ENCODE measurements at places on chromosomes 3 and 15.
A peak's percentile ranks its signal among the peaks of the same experiment; 100 is the strongest.

DNA sequence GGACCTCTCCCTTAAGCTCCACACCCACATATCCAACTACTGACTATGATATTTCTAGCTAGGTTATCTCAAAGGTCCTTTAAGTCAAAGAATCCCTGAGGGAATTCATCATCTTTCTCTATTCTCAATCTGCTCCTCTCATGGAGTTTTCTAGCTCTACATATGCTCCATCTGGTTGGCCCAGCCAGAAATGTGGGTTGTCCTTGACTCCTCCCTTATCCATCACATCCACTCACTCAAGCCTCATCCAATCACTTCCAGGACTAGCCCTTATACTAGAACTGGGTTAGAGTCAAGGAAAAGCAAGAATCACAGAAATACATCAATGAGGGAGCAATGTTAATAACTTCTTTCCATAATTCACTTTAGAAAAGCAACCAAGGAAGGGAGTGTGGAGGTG, 45.4 kb downstream of the ZNF106 start:
- no peak for DNase-seq

- no peak for DNase-seq
These were observed 478.9 kb upstream of the GBE1 start for GRCh38 chr3:82240322-82240721.

DNA sequence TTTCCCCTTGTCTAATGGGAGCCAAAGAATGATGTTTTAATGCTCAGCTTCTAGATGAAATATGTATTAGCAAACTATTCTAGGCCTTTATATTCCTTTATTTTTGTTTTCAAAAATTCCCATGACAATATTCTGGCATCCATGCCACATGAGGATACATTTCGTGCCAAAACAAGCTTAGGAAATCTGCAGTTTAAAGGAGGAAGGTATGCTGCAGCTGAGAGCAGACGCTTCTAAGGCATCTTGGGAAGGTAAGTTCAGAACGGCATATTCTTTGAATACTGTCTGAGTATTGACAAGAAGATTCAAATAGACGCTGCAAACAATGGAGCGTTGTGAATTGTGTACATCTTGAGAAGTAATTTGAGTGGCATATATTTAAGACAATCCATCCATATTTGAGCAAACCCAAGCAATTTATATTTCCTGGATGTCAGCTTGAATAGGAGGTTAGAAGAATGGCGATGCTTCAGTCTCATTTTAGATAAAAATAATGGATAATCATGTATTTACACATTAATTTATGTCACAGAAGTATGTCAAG, 158.6 kb downstream of the RAP2B start:
- DNase-seq, result no peak

- DNase-seq, result no peak
These were observed 337.4 kb upstream of the C2CD4B start for GRCh38 chr15:62502451-62502850.

- no peak for DNase-seq
These were observed 30.0 kb upstream of the RPL14 start for GRCh38 chr3:40427045-40427669.

DNA sequence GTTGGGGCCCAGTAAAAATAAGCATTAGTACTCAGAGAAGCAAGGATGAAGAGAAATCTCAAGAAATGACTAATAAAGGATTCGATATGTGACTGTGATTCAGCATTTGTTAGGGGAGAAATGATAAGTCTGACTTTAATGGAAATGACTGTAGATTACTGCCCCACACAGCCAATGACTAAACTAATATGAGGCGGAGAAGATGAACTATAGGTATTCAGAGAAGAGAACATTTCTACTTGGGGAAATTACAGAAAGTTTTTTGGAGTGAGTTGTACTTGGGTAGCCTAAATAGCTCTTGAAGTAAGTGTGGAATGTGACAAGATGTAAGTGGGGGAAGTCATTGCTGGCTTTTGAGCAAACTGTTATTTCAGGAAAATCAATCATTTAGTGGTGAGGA, 380.0 kb downstream of the PDCD6IP start:
- DNase-seq, result no peak

DNA sequence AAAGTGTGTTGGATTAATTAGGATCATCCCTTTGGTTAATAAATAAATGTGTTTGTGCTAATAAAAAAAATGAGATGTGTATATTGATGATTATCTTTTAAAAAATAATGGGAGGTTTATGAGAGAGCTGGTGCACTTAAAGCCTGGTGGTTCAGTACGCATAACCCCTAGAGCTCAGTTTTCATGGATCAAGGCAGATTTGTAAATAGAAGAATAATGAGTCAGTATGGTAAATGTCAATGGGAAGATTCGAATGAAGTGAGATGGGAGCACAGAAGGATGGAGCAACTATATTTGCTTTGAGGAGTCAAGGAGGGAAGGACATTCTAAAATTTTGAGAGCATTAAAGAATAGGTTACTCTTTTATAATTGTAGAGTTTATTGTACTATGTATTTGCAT, 35.4 kb downstream of the AKAP13 start:
- DNase-seq, result no peak

GRCh38 chr3:68958932-68959331, 26.6 kb upstream of the TAFA4 start:
- no peak for DNase-seq

DNA sequence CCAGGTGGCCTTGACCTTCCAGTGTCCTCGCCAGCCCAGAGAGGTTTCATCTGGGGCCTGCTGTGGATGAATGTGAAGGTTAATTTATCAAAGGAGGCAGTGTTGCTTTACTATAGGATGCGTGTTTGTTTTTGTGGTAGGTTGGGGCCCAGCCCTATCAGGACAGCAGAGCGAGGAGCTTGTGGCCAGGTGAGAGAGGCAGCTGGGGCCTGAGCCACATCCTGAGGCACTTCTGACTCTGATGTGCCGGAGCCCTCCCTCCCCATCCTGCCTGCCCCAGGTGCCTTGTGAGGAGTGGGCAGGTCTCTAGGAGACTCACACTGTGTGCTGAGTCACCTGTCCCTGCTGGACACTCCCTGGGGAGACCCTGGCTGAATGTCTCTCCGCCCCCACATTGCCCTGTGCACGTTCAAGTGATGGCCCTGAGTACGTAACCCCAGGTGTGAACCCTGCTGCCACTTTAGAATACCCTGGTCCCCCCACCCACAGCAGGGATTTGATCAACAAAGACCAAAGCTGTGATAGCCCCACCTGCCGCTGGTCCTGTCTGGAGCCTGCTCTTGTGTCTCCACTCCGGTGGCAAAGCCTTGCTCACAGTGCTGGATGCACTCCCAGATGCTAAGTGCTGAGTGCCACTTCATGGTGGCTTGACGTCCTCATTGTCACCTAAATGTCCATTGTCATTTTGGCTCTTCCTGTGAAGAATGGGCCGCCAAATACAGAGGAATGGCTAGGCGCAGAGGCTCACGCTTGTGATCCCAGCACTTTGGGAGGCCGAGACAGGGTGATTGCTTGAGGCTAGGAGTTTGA, 16.0 kb downstream of the FBLN2 start:
- DNase-seq, result no peak

DNA sequence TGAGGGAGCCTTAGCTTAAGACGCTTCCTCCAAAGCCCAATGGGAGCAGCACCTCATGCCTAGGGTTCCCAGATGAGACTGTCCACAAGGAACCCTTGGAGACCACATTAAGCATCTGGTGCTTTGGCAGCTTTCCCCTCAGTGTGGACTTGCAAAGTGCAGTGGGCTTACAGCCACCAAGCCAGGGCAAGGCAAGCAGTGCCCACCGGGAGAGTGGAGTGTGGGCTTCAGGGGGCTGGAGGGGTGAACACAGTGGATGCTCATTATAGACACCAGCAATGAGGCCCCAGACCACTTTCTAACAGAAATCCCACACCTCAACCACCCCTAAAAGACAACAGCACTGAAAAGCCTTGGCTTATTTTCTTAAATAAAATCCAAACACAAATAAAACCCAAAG, 9.1 kb upstream of the MUSTN1 start:
- DNase-seq, result no peak

DNA sequence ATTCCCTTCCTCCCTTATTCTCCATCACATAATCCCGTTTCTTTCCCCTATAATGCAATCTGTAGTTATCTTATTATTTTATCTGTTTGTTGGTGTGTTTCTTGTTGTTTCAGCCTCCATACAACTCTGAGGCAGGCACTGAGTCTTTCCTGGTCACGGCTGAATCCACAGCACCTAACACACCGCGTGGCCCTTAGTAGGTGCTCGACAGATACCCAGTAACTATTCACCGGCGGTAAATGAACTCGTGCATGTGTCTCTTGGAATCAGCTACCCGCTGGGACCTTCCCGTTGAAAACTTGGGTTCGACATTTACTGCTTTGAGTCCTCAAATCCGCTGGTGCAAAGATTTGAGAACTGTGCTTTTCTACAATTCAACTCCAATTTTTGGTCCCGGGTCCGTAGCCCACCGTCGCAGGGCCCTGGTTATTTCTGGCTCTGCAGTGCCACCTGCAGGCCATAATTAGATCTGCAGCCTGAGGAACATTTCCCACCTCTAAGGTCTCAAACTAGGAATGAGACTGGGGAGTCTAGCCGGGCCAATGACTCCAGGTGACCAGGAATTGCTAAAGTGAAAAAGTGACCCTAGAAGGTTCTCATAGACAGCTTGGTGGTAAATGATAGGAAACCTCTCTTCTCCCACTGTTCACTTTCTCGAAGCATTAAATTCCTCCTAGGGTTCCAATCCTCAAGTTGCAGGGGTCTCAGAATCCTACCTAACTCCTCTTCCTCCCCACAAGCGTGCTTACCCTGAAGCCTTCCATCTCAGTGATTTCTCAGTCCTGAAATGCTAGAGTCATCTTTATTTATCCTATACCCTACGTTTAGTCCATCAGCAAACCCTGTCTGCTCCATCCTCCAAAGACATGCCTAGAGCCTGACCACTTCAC, 40.0 kb upstream of the TRH start:
- peak; percentile 38 for DNase-seq

DNA sequence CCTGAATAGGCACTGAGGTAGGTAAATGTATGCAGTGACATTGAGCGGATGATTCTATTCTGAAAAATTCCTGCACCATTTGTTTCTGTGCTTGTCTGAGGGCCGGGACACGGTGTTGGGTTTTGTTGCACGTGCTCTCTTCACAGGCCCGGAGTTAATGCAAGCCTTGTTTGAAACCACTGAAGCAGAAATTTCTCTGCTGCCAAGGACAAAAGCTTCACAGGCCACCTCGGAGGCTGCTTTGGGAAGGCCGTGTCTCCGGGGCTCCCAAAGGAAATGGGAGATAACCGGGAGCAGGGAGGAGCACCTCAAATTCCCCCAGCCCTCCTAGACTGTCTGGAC, 179.4 kb downstream of the OPA1 start:
- no peak for DNase-seq

GRCh38 chr15:101357333-101357732, 62.3 kb upstream of the SNRPA1 start:
- DNase-seq, result no peak

GRCh38 chr3:189186101-189186500, 14.3 kb downstream of the TPRG1 start:
- peak; percentile 80 for DNase-seq

GRCh38 chr3:49012441-49013017, 5.3 kb downstream of the WDR6 start:
- no peak for DNase-seq

- no peak for DNase-seq
These were observed 171.4 kb downstream of the ARRDC4 start for GRCh38 chr15:98131924-98132323.

DNA sequence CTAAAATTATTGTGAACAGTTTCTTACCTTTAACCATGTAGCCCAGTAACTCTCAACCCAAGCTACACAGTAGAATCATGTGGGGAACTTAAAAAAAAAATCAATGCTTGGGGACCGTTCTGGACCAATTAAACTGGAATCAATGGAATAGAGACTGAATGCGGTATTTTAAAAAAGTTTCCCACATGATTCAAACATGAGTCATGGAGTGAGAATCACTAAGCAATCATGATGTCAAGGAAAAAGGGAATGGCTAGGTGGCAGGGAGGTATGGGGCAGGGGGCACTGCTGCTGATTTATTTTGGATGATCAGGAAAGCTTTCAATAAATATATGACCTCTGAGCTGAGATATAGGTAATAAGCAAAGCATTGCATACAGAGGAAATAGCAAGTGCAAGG, 250.5 kb upstream of the RORA start:
- peak; percentile 29 for DNase-seq

DNA sequence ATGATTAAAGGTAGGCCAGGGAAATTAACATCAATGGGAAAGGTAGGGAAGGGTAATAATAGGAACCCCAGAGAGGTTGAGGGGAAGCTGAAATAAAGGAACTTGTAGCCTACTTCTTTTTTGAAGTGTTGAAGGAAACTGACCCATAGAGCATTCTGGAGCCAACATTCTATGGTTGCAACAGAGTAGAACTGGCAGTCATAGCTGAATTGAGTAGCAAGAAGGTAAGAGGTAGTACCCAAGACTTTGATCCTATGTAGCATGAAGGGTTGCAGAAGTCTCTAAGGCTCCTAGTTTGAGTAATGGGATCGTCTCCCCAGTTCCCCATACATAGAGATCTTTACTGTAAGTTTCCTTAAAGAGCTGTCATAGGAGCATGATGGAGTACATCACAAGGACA, 7.4 kb upstream of the ZNF774 start:
- DNase-seq, result no peak

DNA sequence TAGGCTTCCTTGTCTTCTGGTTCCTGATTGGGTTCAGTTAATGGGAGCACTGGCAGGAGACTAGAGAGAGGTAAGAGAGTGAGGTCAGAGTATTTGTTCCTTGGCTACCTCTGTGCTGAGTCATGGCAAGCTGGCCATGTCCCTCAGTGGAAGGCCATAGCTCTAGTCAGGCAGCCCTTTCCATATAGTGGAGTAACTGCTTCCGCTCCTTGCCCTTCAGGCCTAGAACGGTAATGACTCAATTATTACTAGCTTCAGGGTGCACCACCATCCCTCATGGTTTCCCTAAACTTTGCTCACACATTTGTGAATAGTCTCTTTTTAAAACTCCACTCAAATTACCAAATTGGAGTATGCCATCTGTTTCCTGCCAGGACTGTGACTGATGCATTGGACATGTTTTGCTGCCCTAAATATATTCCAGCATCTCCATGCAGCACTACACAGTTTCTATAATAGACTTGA, 10.5 kb upstream of the ANO10 start:
- peak; percentile 64 for DNase-seq

- DNase-seq, result peak; percentile 2
These were observed 132.8 kb upstream of the ZPLD1 start for GRCh38 chr3:102302020-102302419.

DNA sequence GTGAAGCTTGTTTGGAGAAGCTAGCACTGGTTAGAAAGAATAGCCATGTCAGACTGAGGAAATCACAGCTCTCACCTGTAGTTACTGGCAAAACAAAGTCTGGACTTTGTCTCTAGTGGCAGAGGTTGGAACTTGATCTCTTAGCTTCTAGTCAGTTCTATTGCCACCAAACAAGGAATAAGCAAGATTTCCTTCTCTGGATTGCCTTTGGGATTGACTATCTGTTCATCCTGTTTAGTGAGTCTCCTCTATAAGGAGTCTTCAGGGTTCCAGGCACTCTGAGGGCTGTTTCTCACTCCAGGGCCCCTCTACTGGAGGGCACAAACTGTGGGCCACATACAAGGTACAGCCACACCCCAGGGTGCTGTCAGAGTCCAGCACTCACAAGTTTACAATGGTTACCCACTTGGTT, 426.6 kb upstream of the THBS1 start:
- DNase-seq, result no peak
